Stimulated activated naive CD8-positive, alpha-beta T cell treated with anti-CD3 and anti-CD28 coated beads, Interleukin-15, Interleukin-2, amounts not matched to agents 100 U/mL and 50 U/mL, for 24 hours (primary cell): ENCODE measurements at places on chromosomes 16 and 17.

GRCh38 chr16:84836234-84836647 is 16.5 kb downstream of the CRISPLD2 start:
- DNase-seq, result no peak

DNA sequence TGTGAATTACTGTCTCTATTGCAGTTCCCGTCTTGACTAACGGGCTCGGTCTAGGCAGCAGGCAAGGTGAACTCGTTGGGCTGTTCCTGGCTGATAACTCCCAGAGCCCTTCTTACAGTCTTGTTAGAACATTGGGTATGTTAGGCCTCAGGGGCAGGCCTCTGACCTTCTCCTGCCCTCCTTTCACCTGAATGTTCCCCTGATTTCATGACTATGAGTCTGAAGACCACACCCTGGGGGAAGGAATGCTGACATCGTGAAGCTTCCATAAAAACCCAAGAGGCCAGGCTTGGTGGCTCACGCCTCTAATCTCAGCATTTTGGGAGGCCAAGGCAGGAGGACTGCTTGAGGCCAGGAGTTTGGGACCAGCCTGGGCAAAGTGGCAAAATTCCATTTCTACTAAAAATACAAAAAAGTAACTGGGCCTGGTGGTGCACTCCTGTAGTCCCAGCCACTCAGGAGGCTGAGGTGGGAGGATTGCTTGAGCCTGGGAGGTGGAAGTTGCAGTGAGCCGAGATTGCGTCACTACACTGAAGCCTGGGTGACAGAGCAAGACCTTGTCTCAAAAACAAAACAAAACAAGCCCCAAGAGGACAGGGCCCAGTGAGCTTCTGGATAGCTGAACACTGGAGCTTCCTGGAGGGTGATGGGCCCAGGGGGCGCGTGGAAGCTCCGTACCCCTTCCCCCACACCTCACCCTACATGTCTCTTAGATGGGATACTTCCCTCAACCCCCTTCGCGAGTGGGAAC is 47.8 kb upstream of the FBXO47 start:
- no peak for DNase-seq

DNA sequence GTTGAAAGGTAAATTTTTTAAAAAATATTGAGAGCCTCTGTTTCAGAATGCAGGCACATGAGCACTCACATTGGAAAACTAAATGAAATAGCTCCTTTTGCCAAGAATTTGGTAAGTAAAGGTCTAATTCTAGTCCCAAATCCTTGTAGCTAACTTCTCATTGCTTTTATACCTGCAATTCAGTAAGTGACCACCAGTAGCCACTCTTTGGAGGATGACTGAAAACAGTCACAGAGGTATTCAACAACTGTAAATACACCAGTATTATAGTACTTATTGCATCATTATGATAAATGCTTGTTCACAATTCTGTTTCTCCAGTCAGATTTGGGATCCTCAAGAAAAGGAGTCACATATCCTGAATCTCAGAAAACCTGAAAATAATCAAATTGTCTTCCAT is 562.4 kb upstream of the CDH11 start:
- no peak for DNase-seq

DNA sequence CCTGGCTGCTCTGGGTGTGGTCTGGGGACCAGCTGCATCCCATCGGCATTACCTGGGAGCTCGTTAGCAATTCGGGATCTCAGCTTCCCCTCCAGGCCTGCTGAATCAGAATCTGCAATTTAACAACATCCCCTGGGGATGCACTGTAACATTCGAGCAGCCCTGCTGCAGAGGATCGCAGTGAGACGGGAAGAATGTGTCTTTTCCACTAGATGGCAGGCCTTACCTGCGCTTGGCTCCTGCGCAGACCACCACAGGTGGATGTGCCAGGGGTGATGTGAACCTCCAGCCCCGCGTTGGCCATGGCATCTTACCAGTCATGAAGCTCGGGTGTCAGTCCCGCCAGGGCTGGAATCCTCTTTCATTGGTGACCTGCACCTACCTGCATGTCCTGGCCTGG is 209.9 kb downstream of the PRKCB start:
- DNase-seq, result no peak

DNA sequence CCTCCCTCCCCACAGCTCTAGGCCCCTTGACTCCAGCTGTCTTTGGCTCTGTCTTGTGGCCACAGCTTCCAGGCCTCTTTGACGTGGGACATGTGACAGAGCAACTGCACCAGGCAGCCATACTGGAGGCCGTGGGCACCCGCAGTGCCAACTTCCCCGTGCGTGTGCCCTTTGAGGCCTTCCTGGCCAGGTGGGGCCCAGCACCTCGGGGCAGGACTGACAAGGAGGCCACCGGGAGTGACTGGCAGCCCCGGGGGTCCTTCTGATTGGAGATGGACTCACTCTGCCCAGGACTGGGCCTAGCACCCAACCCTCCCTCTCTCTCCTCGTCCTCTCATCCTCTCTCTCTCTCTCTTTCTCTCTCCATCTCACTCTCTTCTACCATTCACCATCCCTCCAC is 15.5 kb downstream of the MYO15B start:
- DNase-seq, result no peak

- DNase-seq, result no peak
Measured at GRCh38 chr17:36736201-36737156, 135.1 kb downstream of the MRM1 start.

DNA sequence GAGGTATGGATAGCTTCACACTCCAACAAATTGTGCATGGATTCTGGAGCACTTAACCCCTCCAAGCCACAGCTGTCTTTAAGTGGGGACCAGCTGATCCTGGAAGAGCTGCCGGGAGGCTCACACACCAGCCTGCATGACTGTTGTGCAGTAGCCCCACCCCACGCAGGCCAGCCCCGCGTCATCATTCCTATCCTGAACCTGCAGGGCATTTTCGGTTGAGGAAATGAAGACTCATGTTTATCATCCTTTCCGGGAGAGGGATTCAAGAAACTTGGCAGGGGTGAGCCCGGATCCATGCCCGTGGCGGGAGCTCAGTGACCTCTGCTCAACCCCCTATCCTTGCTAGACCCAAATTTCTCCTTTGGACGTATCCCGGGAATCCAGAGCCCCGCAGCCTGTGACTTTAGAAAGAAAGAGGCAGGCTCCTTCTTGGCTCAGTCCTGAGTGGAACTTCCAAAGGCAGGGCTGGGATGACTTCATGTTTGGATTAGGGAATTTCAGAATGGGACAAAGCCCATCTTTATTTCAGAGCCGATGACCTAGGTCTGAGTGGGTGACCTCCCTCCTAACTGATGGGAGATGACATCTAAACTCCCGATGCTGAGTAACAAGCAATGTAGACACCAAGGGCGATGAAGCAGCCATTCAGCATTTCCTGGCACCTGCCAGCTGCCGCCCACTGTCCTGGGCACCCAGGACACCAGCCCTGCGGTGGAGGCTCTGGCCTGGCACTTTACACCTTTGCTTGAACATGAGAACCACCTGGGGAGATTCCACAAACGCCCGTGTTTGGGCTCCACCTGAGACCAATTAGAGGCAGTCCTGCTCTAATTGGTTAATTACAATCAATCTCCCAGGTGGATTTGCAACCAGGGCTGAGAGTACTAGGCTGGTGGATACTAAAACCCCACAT is 43.3 kb upstream of the CMIP start:
- DNase-seq, result no peak

GRCh38 chr17:7312432-7313087 is 2.6 kb downstream of the GPS2 start:
- DNase-seq, result no peak

GRCh38 chr17:9104370-9105041 is 83.2 kb downstream of the NTN1 start:
- DNase-seq, result no peak
